ENCODE measurements at places on chromosomes 5 and 9.

DNA sequence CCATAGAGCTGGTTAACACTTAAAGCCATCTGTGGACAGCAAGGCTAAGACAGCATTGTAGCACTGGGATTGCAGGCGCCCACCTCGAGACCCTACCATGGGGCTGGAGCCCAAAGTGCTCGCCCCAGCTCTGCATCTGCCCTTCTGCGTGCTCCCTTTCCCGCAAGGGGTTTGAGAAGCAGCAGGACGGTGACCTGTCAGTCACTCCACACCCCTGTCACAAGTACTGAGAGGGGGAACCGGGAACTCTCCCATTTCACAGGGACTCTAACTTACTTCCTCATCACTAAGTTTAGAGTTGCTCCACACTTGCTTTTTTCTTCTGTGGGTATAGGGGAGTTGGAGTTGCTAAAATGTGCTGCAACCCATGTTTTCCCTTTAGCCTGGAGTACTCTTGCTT, 273.2 kb downstream of the SMARCA2 start:
- DNase-seq, result no peak

DNA sequence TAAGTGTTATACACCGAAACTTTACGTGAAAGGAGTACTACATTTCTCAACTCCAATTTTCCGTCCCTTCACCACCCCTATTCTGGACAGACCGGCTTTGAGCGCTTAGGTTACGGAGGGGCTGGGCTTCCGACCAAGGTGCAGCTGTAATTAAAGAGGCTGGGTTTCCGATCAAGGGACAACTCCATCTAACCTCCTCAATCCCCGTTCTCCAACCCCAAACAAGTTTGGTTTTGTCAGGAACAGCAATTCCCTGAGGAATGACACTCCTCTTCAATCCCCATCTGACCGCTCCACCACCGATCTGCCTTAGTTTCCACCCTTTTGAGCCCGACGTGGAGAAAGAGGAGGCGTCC, 577 bp downstream of the TUT7 start:
- peak; percentile 68 for DNase-seq

GRCh38 chr5:154058055-154059038, 19.6 kb downstream of the MFAP3 start:
- DNase-seq, result peak; percentile 26

DNA sequence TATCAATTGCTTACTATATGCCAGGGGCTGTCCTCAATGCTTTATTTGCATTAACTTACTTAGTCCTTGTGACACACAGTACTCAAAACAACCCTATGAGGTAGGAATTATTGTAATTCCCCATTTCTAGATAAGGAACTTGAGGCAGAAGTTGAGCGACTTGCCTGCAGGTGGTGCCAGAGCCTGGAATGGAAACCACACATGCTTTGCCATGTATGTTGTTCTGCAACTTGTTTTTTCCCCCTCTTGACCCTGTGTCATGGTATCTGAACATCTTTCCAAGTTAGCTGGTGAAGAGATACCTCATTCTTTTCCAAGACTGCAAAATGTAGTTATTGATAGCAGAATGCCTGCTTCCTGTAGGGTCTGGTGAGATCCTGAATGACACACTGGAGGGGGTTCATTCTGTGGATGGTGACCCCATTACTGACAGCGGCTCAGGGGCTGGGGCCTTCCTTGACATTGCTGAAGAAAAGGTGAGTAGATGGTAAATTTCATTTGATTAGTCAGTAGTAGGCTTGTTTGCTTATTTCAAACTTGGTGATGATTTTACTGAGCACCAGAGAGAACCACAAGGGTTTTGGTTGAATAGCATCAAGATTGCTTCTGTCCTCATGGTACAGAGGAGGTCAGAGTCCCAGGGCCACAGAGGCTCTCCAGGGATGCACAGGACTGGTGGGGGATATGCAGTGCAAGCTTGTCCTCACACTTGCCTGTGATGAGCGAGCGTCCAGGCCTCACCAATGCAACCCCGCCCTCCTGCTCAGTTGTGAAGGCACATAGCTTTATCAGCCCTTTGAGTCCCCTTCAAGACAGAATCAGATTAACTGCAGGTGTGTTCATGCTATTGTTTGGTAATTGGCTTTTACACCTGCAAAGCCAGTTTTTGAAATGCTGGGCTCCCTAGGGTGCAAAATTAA, 57.0 kb downstream of the COL15A1 start:
- peak; percentile 51 for DNase-seq

DNA sequence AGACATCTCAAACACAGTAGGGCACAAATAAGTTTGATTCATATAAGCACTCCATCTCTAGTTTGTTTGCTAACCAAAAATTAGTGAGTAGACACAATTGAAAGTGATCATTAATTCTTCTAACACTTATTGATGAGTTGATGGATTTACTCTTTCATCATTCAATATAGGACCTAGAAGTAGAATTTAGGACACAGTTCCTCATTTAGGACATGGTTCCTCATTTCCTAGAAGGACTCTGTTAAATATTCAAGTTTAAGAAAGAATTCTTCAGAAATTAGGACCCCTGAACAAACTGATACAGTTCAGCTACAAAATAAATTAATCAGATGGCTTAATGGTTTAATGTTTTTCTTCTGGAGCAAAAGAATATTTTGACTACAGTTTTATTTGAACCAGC, 143.5 kb upstream of the PRR16 start:
- no peak for DNase-seq

DNA sequence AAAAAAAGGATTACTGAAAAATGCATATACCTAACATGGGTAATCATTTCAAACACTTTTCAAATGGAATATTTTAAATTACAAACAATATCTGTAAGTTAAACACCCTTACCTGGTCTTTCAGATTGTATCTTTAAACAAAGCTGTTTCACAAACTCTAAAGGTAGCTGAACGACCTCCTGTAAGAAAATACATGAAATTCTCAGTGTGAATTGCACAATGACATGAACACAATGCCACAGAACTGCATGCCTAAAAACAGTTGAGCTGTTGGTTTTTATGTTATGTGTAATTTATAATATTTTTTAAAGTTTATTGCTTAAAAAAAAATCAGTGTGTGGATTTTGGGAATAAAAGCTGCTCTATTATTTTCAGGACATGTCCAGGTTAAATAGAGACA, 17.5 kb downstream of the IPPK start:
- DNase-seq, result no peak

GRCh38 chr9:115522912-115523311, 405.0 kb upstream of the TNC start:
- no peak for DNase-seq

GRCh38 chr9:86782831-86783230, 164.5 kb downstream of the GAS1 start:
- DNase-seq, result no peak

Measured in transverse colon (tissue), 4 donors.